Activated CD8-positive, alpha-beta memory T cell treated with anti-CD3 and anti-CD28 coated beads for 1 hour (primary cell): ENCODE measurements at places on chromosomes 11 and 22.

DNA sequence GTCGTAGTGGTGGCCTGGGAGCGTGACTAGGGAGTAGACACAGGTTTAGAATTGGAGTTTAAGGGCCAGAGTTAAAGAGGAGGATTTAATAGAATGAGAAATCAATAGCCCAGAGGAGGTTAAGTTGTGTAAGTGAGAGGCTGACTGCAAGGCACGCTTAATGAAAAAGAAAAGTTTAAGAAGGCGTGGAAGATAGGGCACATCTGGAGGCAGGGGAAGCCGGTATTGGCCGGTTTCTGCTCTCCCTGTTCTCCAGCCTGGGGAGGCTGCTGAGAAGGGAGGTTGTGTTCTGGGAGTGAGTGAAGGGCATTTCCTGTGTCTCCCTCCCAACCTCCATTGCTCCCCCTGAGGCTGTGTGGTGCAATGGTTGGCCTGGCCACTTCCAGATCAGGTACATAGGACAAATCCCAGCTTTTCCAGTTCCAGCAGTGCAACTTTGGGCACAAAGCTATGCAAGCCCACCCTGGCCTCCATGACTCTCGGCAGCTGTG is 6.3 kb downstream of the GRIK4 start:
- no peak for DNase-seq

GRCh38 chr11:125394296-125394695 is 101.8 kb downstream of the FEZ1 start:
- DNase-seq: no peak

- no peak for DNase-seq
These were observed 46.4 kb downstream of the ATG16L2 start for GRCh38 chr11:72860592-72860991.

DNA sequence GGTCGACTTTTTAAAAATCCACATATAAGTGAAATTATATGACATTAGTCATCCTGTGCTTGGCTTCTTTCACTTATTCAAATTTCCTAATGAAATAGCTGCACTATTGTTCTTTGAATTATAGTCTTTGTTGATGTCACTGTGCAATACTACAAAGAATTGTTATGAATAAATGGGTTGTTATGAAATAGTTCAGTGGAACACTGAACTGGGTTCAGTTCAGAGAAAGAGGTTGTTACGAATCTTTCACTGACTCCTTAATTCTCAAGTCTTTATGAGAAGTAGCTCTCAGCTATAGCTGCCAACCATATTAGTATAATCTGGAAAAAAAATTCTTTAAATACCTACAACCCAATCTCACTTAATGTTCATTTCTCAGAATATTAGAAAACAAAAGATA is 42.3 kb downstream of the CASP12 start:
- no peak for DNase-seq

- DNase-seq: no peak
These were observed 9.3 kb upstream of the LRP5 start for GRCh38 chr11:68303083-68303482.

DNA sequence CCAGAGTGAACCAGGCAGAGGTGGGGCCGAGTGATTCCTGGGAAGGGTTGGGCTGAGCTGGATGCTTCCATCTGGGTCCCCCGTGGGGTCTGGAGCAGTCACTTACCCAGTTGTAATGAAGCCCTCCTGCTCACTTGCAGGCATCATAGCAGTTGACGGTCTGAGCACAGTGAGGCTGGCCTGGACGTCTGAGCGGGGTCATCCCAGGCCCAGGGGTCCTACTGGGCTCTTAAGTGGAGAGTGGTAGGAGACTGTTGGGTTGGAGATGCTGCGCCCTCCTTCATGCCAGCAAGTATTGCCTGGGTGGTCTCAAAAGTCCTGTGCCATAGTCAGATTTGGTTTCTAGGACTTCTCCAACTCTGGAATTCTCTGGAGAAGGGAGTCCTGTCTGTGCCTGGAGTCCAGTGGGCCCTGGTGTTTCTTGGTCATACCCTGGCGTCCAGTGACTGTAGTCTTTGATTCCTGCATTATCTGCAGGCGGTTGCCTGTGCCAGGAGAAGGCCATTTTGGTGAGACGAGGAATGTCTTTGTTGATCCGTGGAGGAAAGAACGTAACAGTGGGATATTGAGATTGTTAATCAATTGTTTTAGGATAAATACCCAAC is 82.3 kb downstream of the TBC1D22A start:
- no peak for DNase-seq

- no peak for DNase-seq
These were observed 3.0 kb downstream of the DDB1 start for GRCh38 chr11:61329871-61330270.

DNA sequence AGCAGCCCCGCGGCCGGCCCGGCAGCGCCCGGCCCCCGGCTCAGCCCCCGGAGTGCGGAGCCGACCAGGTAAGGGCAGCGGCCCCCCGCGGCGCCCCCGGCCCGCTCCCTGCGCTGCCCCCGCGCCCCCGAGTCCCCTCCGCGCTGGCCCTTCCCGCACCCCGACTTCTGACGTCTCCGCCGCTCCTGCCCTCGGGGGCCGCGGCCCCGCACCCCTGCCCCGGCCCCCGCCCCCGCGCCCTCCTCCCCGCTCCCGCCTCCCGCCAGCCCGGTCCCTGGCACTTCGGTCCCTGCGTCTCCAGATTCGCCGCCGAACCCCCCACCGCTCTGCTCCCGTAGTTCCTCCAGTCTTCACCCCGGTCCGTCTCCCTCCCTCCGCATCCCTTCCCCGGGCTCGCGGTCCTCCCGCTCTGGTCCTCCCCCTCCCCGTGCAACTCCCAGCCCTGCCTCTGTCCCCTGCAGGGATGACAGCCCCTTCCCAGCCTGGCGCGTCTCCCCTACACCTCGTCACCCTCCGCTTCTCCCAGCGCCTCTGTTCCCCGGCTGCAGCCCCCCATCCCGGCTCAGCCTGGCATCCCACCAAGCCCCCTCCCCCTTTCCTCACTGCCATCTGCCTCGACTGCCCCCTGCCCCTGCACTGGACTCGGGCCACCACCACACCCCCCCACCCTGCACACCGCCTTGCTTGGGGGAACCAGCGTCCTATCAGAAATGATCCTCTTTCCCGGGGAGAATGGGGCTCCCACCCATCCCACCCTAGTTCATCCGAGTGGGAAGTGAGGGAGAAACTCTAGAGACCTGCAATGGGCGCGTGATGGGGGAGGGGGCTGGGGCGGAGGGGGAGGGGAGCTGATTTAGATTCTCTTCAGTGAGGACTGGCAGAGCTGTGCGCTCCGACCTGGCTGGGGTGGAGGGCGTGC is 531 bp downstream of the GRIK4 start:
- DNase-seq: no peak

GRCh38 chr11:7536100-7536499 is 22.3 kb downstream of the PPFIBP2 start:
- no peak for DNase-seq

DNA sequence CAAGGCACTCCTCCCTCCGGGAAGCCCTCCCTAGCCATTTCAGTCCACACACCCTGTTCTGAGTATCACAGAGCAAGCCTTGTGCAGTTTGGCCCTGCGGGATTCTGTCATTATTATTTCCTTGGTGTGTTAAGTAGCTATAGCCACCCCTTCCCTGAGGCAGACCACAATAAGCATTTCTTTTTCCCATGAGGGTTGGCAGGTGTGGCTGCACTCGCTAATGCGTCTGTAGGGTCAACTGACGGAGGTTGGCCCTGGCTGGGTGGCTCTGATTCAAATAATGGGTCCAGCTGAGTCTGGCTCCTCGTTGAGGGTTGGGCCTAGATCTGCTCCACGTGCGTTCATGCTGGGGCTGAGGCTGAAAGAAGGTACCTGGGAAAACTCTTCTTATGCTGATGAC is 5.1 kb downstream of the F2 start:
- no peak for DNase-seq

DNA sequence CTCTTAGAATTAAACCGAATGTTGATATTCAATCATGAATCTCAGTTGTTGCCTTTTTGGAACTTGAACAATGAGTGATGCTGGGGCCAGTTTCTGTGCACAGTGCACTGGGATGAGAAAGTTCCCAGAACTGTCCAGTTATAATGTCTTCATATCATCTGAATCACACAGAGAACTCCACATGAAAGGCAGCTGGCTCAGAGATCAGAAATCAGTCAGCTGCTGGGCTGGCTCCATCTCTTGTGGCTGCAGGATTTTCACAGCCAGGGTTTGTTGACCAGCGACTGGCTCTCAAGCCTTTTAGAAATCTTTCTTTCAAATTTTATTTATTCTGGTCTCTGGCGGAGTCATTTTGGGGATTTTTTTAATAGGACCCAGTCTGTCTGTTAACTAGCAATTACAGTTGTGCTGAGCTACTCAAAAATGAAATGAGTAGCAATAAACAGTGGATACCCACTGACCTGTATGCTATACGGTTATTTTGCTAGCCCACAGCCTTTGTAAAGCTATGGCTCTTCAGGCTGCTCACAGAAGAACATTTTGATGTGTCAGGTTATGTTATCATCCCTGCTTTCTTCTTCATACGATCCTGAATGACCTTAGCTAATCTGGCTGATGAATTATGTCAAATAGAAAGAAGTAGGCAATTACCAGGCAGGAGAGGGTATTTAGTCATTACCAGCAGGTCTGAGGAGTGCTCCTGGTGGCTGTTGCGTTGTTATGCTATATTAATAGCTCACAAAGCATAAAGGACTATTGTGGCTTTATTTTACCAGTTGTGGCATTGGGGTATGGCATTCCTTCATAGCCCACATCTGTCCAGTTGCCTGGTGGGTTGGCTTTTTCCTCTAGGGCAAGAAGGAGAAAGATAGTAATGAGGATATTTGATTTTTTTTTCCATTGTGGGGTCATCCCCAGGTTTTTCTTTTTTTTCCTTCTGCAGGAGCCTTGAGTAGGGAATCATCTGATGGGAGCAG is 3.6 kb downstream of the FAT3 start:
- no peak for DNase-seq

GRCh38 chr11:128511712-128512111 is 75.6 kb downstream of the ETS1 start:
- DNase-seq: no peak

DNA sequence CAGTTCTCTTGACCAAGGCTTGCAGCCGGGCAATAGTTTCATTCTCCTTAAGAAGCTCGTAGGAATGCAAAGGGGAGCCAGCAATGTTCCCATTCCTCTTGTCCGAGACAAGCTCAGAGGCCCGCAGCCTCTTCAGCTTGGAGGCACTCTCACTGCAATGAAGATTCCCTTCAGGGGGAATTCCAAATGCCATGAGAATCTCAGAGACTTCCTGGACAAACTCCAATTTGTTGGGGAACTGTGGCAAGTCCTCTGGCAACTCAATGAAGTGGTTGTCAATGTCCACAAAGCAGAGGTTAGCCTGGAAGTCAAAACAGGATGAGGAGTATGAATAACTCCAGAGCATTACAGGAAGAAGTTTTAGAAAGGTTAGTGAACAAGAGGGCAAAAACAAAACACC is 84.4 kb downstream of the DENND5A start:
- DNase-seq: no peak

DNA sequence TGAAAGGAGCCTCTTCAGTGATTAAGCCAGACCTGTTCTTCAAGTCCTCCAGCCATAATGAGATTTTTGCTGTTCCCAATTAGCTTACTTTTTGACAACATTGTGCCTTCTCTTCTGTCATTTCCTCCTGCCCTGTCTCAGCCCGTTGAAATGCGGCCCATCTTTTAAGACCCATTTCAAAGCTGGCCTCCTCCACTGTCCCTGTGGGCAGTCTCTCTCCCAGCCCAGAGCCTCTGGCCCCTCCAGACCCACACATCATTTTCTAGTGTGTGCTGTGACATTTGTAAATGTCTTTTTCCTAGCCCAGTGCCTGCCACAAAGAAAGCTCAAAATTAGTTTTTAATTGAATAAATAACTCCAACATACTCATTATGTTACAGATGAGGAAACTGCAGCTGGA is 70.9 kb downstream of the BUD13 start:
- no peak for DNase-seq

- DNase-seq: no peak
These were observed 101.6 kb upstream of the USP47 start for GRCh38 chr11:11740073-11740702.

DNA sequence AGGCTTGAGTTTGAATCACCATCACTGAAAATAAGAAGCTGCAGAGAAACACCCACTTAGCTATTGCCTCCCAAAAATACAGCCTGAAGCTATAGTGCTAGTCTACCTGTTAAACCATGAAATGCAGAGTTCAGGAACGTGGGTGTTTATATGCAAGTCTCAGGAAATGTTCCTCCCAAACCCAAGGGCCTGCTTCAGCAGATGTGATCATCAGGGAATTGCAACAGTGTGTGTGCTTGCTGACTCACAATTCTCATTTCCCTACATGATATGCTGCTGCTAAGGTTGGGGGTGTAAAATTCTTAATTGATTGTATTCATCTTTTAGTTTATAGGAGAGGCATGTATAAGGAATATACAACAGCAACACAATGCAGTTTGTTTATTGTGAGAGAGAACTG is 49.6 kb downstream of the NUP98 start:
- no peak for DNase-seq

DNA sequence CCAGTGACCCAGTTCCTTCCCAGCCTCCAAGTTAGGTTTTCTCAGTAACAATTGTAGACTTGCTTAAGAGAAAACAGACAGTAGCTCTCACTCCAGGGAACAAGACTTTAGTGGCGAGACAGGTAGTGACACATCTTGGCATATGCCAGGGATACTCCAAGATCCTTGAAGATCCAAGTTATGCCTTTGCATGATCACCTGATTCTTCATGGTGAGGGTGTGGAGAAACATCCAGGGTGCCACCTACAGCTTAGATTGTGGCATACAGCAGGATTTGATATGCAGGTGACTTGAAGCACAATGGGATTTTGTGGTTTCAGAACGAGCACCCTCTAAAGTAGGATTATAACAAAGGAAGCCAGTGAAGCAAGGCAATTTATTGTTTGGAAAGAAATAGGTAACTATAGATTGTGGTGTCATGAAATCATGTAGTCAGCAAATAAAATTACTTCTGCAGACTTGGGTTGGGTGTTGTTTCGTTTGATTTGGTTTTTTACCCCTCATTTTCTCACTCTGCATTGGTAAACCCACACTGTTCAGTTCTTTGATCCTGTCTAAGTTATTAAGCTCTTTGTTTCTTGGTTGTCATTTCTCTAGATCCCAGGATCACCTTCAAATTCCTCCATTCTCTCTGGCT is 9.2 kb downstream of the POU2AF3 start:
- DNase-seq: no peak

GRCh38 chr11:47524291-47524874 is 28.5 kb downstream of the CELF1 start:
- no peak for DNase-seq
